ENCODE measurements at places on chromosomes 2 and 18. TPM values are rescaled to one million over a fixed set of nuclear protein-coding genes. Genes with fewer than 3 reads are reported as not detected.

DNA sequence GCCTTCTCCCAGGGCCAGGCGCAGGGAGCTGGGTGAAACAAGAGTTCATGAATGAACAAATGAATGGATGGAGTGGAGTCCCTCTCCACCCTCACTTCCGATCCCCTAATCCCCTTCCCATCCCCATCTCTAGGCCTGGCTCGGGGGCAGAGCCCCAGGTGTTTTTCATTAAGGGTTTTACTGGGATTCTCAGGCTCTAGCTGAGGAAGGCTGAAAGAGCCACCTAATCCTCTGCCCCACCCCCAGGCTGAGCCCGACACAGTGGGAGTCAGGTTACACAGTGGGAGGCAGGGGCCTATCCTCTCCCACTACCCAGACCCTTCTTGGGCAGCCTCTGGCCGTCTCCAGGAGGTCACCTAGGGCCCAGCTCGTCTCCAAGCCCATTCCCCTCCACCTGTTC lies 36.1 kb downstream of the SDC1 start:
- no peak for DNase-seq

IL1B gene
- not detected for total RNA-seq

GRCh38 chr2:12970861-12971260 lies 254.1 kb downstream of the TRIB2 start:
- no peak for DNase-seq

DNA sequence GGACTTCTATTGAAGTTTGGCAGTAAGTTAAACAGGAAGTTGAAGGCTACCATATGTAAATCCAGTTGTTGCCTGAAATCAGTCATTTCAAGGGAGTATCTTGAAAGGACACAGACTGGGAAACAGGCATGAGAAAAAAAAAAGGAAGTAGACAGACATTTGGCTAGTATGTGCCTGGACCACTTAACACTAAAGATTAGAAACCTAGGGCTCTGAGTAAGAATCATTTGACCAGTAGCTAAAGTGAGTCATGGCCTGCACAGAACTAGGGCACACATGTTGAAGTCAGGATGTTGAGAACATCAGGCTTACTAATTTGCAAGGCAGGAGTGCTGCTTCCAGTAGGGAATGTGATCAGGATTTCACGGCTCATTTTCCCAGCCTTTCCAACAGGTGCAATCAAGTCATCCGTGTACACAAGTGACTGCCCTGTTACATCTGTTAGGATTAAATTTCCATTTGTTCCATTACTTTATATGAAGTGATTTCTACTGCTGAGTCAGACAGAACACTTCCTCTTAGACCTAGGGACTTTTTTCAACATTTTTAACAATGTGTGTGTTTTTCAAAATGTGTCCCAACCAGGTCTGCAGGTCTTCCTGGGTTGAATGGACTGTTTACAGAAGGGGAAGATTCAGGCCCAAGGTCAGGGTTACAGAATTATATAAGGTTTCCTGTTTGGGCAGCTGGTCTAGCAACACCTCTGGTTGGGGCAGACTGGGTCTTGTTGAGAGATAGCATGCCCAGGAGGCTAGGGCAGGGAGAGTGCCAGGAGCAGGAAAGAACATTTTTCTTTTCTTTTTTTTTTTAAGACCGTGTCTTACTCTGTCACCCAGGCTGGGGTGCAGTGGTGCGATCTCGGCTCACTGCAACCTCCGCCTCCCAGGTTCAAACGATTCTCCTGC lies 145.6 kb downstream of the TGIF1 start:
- DNase-seq = peak; percentile 52

PPP1R1C gene
- 7.2 TPM for total RNA-seq

GRCh38 chr2:24466871-24467870 lies 23.9 kb upstream of the NCOA1 start:
- no peak for DNase-seq

GRCh38 chr2:3102922-3103569 lies 274.6 kb downstream of the EIPR1 start:
- peak; percentile 23 for DNase-seq

DNA sequence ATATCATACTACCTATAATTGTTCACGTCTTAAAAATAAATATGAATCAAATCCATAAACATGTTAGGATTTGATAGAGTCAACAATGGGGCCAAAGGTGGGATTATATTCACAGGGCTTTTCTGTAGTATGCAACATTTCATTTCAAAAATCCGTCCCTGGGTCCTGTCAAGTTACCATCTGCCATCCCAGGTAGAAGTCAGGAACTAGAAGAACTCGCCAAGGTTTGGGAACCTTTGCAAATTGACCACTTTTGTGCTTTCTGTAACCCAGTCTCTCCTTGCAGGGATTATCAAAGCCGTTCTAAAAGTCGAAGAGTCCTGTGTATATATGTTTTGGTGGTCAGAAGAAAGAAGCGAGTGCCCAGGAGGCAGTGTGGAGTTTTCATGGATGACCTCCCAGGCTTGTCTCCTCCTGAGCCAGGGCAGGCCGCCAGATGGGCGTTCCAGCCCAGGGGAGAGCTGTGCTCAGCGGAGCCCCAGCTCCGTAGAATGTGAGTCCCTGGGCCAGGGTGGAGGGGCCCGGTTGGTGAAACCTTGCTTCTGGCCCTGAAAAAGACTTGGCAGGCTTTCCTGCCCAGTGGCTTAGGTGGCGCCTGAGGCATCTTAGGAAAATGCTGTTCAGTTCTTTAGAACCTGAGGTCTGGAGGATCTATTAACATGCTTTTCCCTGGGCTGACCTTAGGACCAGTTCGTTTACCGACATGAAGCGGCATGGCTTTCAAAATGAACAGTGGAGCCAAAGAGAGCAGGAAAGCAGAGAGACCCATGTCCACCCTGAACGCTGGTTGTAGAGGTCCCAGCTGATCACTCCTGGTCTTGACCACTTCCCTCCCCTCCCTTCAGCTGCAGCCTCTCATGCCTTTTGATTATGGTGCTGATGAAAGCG lies 69.2 kb downstream of the LONRF2 start:
- peak; percentile 57 for DNase-seq

DNA sequence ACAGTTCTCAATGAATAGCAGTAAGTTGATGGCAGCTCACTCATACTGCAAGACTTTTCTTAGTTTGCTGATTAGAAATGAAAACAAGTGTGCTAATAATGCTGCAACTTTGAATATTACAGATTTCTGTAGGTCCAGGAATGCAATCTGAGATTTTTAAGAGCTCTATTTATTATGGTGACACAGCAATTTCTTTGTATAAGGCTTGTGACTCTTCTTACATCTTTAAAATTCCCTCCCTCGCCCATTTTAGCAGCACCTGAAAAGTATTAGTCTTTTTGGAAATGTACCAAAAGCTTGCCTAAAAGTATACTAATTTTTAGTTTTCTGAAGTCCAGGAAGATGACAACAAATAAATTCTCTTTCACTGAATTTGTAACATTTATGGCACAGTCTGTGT lies 4.4 kb upstream of the HTR2B start:
- DNase-seq = no peak

ITGB6 gene
- 0.18 TPM for total RNA-seq

GRCh38 chr2:24007693-24008092 lies 2.2 kb upstream of the MFSD2B start:
- DNase-seq = no peak
